ENCODE measurements at places on chromosomes 3 and 15.

- no peak for DNase-seq
Observed at GRCh38 chr3:52249683-52250082, 4.1 kb downstream of the PPM1M start.

GRCh38 chr3:8143186-8143585 is 358.4 kb upstream of the LMCD1 start:
- DNase-seq = no peak

- DNase-seq = no peak
Observed at GRCh38 chr3:114953800-114954199, 193.3 kb downstream of the ZBTB20 start.

DNA sequence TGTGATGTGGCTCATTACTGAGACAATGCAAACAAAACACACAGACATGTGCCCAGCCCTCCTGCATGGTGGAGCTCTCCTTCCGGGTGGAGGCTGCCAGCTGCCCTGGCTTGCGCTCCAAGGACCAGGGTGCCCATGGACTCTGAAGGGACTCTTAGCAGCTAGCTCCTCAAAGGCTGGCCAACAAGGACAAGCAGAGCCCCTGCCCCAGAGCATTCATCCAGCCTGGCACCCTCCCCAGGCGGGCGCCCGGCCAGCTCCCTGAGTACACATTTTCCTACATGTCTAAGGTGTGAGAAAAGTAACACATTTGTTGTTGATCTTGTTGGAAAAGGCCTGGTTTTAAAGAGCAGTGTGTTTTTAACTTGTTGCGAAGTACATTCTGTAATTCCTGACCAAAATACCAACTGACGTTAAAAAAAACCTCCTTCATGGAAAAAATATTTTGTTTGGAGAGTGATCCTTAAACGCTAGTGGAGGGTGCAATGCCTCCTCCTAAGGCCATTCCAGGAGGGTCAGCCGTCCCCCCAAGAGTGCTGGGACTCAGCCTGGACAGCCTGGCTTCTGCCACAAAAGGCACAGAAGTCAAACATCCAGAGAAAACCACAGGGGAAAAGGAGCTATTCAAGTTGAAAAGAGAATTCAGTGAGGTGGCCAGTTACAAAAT is 86.9 kb downstream of the KLF15 start:
- DNase-seq = peak; percentile 21

DNA sequence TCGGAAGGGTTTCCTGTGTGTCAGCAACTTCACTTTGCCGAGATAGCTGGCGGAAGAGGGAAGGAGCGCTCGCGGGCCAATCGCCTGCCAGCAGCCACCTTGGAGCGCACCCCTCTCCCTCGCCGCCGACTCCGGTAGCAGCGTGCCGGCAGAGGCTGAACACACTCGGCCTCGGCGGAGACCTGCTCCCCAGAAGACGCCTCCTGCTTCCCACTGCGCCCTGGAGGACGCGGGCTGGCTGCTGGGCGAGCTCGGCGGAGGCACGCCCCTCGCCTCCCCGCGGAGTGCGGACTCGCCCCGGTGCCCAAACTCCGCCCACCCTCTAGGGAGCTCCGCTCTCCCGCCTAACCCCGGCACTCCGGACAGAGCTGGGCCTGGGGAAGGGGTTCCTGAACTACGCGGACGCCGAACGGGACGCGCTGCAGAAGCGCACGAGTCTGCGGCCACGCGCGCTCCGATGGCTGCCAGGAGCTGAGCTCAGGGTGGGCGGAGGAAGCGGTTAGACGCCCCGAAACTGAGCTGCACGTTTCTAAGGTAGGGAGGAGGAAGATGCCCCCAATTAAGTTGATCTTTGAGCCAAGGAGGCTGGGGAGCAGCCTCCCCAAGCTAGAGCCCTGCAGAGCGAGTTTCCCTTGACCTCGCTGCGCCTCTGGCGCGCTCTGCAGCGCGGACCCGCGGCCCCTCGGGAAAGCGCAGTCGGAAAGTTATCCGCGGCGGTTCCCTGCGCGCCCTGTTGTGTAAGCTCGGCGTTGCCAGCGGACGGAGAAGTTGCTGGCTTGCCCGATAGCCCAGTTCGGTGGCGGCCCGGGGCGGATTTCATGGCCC is at the start of gene P2RY1:
Gene P2RY1, plus strand, starts transcription at position 356 of the 825 bp plus-strand sequence. CDS start 652 bp downstream, outside the sequence.
- DNase-seq = peak; percentile 32

DNA sequence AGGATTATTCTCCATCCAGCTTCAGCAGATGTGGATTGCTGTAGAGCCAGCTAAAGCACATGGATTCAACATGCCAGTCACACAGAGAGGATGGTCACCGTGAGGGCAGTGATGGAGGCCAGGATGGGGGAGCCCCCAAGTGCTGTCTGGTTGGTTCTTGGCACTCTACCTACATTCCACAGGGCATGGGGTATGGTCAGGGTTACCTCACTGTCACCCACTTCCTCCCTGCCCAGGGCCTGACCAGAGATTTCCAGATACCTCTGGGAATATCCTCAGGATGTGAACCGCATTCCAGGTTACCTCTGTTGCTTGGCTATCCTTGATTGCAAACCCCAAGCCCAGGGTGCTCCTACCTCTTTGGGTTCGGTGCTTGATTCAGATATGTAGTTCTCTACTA is 147.3 kb upstream of the TRIM42 start:
- no peak for DNase-seq

DNA sequence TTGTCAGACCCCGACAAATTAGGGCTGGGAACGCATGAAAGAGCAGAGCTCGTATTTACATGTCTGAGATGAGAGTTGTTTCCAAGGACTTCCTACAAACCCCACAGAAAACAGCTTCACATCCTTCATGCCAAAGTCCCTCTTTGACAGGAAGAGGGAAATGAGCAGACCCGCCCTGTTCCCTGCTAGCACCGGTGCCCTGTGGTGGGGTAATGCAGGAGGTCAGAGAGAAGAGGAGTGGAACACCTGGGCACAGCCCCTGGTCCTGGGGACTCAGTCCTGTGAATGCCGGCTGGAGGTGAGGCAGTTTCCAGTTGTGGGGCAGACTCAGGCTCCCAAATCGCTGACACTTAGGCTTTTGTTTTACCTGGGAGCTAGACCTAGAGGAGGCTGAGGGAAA is 4.0 kb downstream of the PLA2G4D start:
- DNase-seq = no peak

- no peak for DNase-seq
Observed at GRCh38 chr3:147385059-147386012, 21.0 kb downstream of the ZIC4 start.

DNA sequence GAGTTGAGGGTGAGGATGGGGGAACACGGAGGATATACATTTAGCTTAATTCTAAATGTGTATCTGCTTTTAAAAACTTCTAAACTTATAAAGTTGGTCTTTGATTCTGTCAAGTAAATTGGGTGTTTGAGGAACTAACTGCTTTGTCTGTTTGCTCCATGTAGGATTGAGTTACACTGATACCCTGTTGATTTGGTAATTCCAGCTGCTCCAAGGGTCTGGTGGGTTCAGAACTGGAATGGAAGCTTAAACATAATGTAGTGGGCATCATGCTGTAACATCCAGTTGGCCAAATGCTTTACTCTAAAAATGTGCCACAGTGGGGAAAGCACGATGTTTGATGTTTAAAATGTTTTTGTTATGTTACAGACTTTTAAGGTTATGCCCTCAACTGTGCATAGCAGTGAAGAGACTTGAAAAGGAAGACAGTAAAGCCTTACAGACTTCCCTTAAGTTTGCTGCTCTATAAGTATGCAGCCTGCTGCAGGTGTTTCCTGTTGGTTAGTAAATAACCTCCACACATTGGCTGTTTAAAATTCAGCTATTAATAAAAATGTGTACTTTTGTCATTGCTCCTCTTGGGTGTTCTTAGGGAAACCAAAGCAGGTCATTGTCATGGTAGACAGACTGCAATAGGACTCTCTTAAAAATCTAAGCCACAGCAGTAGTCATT is 5.9 kb upstream of the EDEM1 start:
- DNase-seq = no peak

GRCh38 chr15:89413877-89414276 is 79.3 kb upstream of the POLG start:
- DNase-seq = no peak

- no peak for DNase-seq
Observed at GRCh38 chr3:172077197-172077757, 37.9 kb downstream of the FNDC3B start.

DNA sequence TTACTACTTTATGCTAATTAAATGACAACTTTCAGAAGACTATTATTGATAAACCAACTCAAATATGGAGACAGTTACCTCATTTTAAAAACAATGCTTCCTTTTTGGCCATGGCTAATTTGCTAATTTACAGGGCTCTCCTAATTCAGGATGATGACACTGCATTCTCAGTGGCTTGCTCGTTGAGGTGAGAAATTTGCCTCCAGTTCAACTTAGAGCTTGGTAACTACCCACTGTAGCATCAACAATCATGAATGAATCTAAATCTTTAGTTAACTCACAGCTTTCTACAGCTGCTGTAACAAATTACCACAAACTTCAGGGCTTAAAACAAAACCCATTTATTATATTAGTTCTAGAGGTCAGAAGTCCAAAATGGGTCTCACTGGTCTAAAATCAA is 14.0 kb downstream of the PBRM1 start:
- DNase-seq = peak; percentile 12

GRCh38 chr3:9951126-9951525 is 1.1 kb downstream of the PRRT3 start:
- DNase-seq = no peak

- no peak for DNase-seq
Observed at GRCh38 chr3:138206196-138206595, 19.1 kb downstream of the ARMC8 start.

GRCh38 chr3:41320953-41321641 is 121.8 kb downstream of the CTNNB1 start:
- DNase-seq = no peak

DNA sequence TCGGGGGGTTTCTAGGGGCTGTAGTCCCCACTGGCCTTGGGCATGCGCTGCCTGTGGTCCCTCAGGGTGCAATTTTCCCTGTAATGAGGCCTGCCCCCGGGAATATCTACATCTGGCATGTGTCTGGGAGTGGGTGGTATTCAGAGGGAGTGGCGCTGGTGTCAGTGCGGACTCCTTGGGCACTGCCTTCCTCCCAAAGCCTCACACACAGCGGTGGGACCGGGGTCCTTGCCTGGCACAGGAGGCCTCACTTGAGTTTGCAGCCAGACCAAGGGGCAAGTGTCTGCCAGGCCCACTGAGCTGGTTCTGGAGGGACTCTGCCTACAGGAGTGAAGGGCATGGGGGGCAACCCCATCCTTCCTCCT is 53.5 kb upstream of the PCSK6 start:
- no peak for DNase-seq

DNA sequence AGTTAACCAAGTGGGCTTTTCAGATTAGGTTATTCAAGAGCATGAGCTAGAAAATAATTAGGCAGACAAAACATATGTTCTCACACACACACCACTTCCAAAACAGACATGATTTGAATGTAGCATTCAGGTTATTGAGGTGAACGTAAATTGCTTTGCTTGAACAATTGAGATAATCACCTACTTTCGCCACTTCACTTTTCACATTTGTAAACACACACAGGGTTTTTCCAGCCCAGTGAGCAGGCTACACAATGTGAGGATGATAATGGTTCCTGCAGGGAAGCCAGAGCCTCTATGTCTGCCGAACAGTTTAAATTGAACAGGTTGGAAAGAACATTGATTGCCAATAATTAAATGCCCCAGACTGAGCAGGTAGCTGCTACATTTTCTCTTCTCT is 560.8 kb downstream of the OCA2 start:
- no peak for DNase-seq

DNA sequence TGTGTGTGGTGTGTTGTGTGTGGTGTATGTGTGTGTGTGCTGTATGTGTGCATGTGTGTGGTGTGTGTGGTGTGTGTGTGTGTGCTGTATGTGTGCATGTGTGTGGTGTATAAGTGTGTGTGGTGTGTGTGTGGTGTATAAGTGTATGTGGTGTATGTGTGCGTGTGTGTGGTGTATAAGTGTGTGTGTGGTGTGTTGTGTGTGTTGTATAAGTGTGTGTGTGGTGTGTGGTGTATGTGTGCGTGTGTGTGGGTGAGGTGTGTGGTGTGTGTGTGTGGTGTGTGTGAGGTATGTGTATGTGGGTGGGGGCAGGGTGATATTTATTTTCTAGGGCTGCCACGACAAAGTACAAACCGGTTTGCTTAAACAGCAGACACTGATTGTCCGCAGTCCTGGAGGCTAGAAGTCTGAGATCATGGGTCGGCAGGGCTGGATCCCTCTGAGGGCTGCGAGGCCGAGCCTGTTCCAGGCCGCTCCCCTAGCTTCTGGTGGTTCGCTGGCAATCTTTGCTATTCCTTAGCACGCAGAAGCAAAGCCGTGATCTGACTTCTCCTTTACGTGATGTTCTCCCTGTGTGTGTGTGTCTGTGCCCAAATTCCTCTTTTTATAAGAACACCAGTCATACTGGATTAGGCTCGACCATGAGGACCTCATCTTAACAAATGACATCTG is 160.2 kb downstream of the XXYLT1 start:
- no peak for DNase-seq

DNA sequence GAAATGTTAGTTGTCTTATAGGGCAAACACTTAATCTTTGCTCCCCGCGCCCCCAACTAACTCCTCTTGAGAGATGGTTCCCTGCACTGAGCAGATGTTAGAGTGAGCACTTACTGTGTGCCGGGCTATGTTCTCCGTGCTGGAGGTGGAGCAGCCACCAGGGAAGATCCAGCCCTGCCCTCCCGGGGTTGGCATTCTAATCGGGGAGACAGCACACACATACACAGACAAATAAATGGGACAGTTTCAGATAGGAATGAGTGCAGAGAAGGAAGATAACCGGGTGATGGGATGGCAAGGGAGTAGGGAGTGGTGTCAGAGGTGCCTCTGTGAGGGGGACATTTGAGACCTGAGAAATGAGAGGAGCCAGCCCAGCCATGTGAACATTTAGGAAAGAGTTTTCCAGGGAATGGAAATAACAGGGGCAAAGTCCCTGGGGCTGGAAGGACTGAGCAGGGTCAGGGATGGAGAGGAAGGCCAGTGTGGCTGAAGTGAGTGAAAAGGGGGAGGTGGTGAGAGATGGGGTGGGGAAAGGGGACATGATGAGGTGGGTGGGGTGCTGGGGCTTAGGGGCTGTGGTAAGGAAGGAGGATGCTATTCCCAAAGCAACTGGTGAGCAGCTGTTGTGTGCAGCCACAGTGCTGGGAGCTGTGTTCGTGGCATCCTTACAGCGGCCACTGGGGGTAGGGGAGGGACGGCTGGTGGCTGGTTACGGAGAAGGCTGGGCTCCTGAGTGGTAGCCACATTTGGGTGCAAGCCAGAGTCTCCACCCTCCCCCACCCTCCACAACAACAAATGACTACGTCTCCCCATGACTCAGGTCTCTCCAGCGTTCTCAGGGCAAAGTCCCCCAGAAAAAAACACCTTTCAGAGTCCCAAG is 15.4 kb upstream of the FGD5 start:
- DNase-seq = peak; percentile 40

DNA sequence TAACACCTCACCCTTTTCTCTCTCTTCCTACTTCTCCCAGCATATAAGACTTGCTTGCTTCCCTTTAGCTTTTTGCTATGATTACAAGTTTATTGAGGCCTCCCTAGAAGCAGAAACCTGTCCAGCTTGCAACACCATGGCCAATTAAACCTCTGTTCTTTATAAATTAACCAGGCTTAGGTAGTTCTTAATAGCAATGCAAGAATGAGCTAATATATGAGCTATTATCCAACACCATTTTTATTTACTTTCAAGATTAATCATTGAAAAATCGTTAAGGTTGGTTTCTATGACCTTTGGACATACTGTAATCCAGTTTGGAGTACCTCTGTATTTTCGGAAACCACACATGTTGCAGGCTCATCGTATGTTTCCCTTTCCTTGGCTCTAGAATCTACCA is 643.1 kb downstream of the ZPLD1 start:
- DNase-seq = no peak

- DNase-seq = no peak
Observed at GRCh38 chr15:63708126-63708772, 111.1 kb downstream of the FBXL22 start.
